ENCODE measurements at places on chromosomes 3 and 15. TPM values are rescaled to one million over a fixed set of nuclear protein-coding genes. Genes with fewer than 3 reads are reported as not detected.

The ALPK3 gene
- total RNA-seq, result 0.28 TPM

The ATP2C1 gene
- 35.0 TPM for total RNA-seq

The ZIC4 gene
- total RNA-seq, result not detected

The FETUB gene
- 0.12 TPM for total RNA-seq

The GOLGA6L7 gene
- not detected for total RNA-seq

All from A549 treated with DMSO at 1 μM for 4 hours (cell line).